ENCODE measurements at places on chromosomes 5 and 9. TPM values are rescaled to one million over a fixed set of nuclear protein-coding genes. Genes with fewer than 3 reads are reported as not detected.

RPL12 gene
- 3,770 TPM for total RNA-seq

QRFP gene
- total RNA-seq = not detected

KIF2A gene
- total RNA-seq = 63.9 TPM

OR1L4 gene
- not detected for total RNA-seq

FABP6 gene
- total RNA-seq = not detected

URM1 gene
- total RNA-seq = 30.5 TPM

PCDHB10 gene
- under 0.01 TPM for total RNA-seq

PTGER4 gene
- total RNA-seq = 25.3 TPM

CCNI2 gene
- 0.48 TPM for total RNA-seq

OXCT1 gene
- 8.2 TPM for total RNA-seq

ADAMTS6 gene
- total RNA-seq = 17.1 TPM

ERAP2 gene
- total RNA-seq = 59.0 TPM

SETX gene
- total RNA-seq = 52.4 TPM

RMND5B gene
- 33.0 TPM for total RNA-seq

BBLN gene
- 79.5 TPM for total RNA-seq

KIF24 gene
- total RNA-seq = 0.48 TPM

HAVCR2 gene
- total RNA-seq = 0.43 TPM

CARD9 gene
- total RNA-seq = under 0.01 TPM

CFAP157 gene
- total RNA-seq = not detected

PCDHB11 gene
- 0.43 TPM for total RNA-seq

C8G gene
- total RNA-seq = not detected

FOXD4L5 gene
- total RNA-seq = 0.24 TPM

FAM169A gene
- total RNA-seq = 16.4 TPM

PDLIM7 gene
- 25.8 TPM for total RNA-seq

F2R gene
- total RNA-seq = 19.8 TPM

F2RL2 gene
- total RNA-seq = not detected

FBXL7 gene
- 0.21 TPM for total RNA-seq

FCN2 gene
- total RNA-seq = not detected

AFAP1L1 gene
- total RNA-seq = 26.0 TPM

PDE6A gene
- under 0.01 TPM for total RNA-seq

STPG3 gene
- not detected for total RNA-seq

REEP5 gene
- total RNA-seq = 30.5 TPM

SLCO4C1 gene
- 0.21 TPM for total RNA-seq

CNTLN gene
- 0.85 TPM for total RNA-seq

CDX1 gene
- under 0.01 TPM for total RNA-seq

CD72 gene
- 0.72 TPM for total RNA-seq

GLRX gene
- total RNA-seq = 10.7 TPM

PALM2AKAP2 gene
- 8.2 TPM for total RNA-seq
